Motor neuron (in vitro differentiated cells): ENCODE measurements at places on chromosomes 4 and X.

DNA sequence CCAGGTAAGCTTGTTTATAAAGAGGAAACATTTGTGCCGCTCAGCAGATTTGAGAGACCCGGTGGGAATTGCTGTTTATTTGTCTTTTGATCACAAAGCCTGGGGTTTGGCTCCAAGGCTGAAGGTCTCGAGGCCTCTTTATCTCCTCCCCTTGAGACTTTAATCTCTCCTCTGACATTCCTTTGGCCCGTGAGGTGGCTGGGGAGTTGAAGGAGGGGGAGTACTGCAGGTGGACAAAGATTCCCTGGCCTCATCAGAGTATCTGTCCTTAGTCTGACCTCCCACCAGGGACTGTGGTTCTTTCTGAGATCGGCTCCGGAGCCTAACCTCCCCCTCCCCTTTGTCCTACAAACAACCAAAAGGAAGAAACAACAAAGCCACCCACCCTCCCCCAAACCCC lies 216.5 kb downstream of the MID1IP1 start:
- ATAC-seq: no peak

GRCh38 chr4:2753436-2753835 lies 2.7 kb downstream of the TNIP2 start:
- no peak for ATAC-seq

GRCh38 chr4:78131403-78131802 lies 74.3 kb downstream of the FRAS1 start:
- ATAC-seq: no peak

DNA sequence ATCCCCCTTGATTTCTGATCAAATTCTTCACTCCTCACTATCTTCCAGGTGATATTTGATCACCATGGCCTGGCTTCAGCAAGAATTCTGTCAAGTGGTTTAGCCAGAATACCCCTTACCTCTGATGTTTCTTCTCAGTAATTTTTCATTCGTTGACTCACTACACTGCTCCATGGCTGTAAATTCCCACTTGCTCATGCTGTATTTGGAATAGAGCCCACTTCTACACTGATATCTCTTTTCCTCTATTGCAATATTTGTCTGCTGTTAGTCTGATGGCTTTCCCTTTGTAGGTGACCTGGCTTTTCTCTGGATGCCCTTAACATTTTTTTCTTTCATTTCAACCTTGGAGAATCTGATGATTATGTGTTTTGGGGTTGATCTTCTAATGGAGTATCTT lies 73.9 kb upstream of the DIPK2B start:
- no peak for ATAC-seq

GRCh38 chr4:22515145-22515887 lies 550 bp downstream of the ADGRA3 start:
- peak; percentile 65 for ATAC-seq

GRCh38 chr4:56158483-56158882 lies 209.7 kb downstream of the CEP135 start:
- ATAC-seq: peak; percentile 79

DNA sequence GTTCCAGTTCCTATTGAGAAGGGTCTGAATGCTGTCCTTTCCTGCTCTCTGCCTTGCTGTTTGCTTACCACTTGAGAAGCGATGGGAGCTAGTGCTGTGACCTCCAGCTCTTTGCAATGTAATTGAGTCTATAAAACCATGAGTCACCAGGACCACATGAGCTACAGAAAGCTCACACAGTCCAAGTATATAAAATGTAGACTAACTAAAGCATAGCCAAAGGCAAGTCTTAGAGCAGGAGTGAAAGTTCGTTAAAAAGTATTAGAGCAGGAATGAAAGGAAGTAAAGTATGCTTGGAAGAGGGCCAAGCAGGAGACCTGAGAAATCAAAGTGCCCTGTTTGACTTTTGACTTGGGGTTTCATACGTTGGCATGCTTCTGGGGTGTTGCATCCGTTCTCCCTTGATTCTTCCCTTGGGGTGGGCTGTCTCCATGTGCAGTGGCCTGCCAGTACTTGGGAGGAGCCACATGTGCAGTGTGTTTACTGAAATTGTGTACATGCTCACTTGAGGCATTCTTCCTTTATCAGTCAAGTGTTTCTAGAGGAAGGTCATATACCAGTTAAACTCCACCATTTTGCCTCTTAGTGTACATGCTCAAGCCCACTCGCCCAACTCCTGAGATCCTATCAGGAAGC lies 71.3 kb upstream of the KIT start:
- peak; percentile 73 for ATAC-seq

- no peak for ATAC-seq
Observed at GRCh38 chrX:20151689-20152088, 10.1 kb upstream of the EIF1AX start.

- ATAC-seq: no peak
Observed at GRCh38 chrX:2766906-2767305, 15.1 kb downstream of the XG start.

- peak; percentile 76 for ATAC-seq
Observed at GRCh38 chr4:185914583-185915199, 102.7 kb upstream of the SORBS2 start.

DNA sequence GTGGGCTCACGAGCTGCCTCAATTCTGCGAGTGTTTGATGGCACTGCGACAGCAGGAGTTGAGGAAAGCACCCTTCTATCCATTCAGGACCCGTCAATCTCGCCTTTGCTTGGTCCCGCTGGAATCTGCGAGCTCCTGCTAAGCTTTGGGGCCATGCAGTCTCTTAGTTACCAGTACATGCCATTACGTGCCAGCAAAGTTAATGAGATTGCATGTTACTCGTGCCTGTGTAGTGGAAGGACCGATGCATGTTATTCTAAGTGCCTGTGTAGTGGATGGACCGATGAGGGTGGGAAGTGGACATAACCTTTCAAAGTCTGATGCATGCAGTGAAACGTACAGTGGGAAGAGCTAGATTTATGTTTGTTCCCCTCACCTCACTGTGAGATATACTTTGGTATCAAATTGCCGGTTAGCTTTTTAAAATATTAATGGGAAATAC lies 569 bp downstream of the RPS3A start:
- ATAC-seq: peak; percentile 13

- ATAC-seq: no peak
Observed at GRCh38 chr4:87406462-87406861, 15.5 kb upstream of the HSD17B11 start.

- no peak for ATAC-seq
Observed at GRCh38 chr4:73788411-73788810, 48.0 kb downstream of the CXCL8 start.

DNA sequence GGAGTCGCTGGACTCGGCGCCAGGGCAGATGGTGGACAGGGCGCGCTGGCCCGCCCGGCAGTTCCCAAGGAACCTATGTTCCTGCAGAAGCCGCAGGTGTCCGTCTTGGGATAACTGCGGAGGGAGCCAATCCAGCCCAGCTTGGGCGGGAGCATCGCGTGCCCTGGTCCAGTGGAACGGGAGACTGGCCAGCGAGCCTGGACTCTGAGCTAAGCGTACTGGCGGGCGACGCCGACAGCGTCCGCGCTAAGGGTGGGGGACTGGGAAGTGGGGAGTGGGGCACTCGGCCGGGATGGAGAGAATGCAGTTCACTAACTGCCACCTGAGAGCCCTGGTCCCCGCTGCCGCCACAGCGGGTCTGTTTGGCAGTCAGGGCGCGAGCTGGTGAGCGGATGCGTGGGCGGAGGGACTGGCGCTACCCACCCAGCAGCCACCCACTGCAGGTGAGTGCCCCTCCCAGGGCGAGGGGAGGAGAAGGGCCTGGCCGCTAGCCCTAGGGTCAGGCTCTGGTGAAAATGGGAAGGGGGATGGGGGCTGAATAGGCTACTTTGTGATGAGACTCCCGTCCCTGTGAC lies 1.3 kb upstream of the MAMLD1 start:
- ATAC-seq: peak; percentile 5

DNA sequence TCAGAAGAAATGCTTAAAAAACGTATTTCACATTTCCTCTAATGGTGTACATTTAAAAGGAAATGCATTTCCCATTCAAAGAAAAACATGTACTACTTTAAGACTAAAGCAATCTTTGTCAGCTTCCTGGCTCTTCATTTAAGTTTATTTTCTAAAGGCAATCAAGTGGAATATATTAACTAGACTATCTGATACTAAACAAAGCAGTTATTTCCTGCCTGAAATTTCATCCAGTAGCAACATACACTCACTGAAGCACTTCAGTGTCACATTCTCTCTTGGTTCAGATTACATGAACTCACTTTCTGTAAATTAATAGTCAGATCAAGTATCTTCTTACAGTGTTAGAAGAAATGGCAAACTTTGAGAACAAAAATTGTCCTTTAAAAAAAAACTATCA lies 42.5 kb downstream of the LRBA start:
- ATAC-seq: no peak

DNA sequence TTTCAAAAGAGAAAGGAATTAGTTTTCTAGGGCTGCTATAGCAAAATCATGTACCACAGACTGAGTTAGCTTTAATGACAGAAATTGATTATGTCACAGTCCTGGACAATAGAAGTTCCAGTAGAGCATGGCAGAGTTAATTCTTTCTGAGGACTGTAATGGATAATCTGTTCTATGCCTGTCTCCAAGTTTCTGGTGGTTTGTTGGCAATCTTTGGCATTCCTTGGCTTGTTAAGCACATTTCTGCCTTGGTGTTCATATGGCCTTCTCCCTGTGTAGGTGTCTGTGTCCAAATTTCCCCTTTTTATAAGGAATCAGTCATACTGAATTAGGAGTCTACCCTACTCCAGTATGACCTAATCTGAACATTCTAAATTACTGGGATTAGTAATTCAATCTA lies 336.1 kb upstream of the PABPC4L start:
- ATAC-seq: no peak

DNA sequence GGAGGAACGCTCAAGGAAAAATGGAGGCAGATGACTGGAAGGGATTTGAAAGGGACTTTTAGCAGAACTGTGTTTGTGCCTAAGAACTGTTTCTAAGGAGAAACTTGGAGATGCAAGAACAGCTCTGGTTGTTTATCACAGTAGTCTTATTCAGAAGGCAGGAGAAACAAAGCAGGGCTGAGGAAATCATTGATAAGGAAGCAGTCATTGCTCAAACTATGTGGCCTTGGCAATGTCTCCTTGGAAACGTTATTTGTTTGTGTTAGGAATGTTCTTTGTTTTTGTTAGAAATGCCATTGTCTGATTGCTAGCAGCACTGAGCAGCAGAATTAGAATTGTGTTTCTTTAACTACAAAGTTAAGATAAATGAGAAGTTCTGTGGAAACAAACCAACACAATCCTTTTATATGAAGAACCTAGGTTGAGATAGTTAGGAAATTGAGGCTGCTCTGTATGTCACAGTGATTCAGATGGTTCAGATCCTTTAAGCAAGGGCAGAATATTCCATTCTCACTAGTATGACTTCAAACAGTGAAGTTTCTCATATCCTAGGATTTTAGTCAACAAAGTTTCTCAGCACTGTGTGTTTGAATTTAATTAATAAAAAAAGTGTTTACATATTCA lies 1191.3 kb upstream of the IGFBP7 start:
- ATAC-seq: peak; percentile 41

DNA sequence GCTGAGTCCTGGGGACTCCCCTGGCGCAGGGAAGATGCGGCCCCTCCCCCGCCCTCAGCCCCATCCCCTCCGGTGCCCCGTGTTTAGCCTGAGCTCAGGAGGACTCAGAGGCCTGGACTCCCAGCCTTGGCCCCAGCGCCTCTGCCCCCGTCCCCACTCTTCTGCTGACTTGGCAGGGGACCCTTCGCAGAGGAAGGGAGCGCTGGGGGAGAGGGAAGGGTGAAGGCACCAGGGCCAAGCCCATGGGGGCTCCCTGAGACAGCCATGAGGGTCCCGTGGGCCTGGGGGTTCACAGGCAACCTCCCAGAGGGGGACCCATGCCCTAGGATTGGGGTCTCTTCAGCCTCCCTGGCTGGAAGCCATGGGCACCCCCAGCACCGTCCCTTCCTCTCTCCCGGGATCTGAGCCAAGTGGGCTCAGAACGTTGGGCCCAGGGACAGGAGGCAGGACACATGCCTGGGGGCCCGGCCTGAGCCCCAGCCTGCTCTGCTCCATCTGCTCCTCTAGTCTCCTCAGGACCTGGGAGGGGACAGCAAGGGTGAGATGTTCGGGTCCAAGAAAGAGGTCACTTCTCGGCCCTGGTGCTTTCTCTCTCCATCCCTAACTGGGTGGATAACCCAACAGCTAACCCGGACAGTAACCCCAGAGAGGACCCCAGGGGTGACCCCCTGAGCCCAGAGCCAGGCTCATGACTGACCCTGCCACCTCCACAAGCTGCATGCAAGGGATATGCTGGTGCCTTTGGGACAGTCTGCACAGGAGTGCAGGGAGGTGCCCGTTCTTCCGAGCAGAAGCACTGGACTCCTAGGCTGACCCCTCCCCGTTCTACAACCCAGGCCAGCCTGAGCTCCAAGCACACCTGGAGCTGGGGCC lies 1.5 kb upstream of the CPLX1 start:
- peak; percentile 59 for ATAC-seq

DNA sequence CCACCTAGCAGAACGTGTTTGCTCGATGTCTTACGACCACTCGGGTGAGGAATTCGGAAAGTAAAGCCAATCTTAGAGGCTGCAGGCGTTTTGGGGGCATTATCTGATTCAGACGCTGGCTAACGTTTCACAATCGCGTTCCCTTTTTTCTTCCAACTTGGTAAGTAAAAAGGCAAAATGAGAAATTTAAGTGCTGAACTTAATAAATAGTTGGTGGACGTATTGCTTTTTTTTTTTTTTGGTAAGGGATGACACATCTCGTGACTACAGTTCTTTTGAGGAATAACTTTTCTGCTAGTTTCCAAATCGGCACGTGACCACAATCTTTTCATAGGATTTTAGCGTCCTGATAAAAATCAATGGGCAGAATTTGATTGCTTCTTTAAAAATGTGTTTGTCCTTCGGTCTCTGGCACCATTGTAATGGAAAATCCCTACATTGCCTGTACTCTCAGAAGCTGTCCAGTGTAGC lies 848 bp downstream of the RAB9A start:
- ATAC-seq: no peak

DNA sequence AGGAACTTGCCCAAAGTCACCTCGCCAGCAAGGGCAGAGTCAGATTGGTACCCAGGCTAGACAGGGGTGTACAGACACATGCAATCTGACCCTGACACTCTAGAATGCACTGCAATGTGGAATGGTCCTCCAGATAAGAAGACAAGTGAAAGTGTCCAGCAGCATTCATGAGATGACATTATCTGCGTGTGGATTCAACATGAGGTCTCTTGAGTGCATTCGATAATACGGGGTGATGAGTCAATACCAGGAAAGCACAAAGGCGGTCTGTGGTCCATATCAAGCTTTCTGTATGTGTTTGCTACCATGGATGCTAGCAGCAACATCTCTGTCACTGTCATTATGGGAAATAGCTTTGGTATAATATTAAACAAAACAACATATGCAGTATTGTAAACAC lies 6.8 kb upstream of the XAGE3 start:
- no peak for ATAC-seq
